ENCODE measurements at places on chromosomes 5 and 9.

DNA sequence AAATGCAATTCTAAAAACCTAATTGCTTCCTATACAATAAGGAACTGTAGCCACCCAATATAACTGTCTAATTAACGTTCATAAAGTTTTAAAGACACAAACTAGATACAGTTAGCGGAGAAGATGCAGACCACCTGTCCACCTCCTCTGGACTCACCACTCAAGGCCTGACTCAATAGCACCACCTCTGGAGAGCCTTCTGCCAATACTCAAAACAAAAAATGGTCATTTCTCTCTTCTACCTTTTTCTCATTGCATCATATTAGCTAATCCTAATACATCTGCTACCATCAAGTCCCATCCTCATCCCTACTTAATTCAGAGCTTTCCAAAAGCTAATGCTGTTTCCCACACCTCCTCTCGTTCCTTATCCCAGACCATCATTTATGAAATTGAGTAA lies 159.9 kb downstream of the MLLT3 start:
- DNase-seq = no peak

DNA sequence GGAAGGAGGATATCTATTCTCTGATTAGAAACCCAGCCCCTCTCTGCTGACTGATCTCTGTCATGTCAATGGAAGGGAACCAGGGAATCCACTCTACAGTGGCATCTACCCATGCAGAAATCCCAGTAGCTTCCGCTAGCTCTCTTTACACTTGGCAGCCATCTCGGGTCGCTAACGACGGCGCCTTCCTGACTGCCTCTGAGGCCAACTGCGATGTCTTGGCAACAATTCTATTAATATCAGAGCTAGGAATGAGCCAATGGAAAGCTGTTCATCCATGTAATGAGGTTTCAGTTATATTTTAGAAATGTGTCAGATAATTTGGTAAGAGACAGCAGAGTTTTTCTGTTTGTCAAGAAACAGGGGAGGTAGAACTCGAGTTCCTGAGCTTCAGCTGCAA lies 67.6 kb upstream of the ATP10B start:
- no peak for DNase-seq

DNA sequence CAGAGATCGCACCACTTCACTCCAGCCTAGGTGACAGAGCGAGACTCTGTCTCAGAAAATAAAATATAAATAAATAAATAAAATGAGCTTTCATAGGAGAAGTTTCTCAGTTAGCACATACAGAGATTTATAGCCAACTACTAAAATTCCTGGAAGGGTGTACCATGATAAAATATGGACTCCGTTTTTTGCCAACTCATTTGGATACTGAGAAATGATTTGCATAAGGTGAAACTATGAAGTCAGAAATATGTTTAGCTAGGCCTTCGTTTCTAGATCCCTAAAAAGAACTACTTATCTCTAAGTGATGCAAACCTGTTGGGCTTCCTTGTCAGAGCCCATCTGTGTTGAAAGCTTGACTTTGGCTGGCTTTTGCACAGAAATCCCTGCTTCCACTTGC lies 56.9 kb upstream of the SLC1A1 start:
- DNase-seq = no peak

- no peak for DNase-seq
Measured at GRCh38 chr9:18253950-18254349, 220.0 kb upstream of the ADAMTSL1 start.

DNA sequence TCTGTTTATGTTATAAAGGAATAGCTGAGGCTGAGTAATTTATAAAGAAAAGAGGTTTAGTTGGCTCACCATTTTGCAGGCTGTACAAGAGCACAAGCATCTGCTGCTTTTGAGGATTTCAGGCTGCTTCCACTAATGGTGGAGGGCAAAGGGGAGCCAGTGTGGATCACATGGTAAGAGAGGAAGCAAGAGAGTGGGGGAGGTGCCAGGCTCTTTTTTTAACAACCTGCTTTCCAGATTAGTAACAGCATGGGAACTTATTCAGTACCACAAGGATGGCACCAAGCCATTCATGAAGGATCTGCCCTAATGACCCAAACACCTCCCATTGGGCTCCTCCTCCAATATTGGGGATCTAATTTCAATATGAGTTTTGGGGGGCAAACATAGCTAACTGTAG lies 40.4 kb downstream of the CCL28 start:
- DNase-seq = no peak

- DNase-seq = no peak
Measured at GRCh38 chr9:133830310-133830709, 92.2 kb upstream of the SARDH start.

- DNase-seq = no peak
Measured at GRCh38 chr5:2143088-2143487, 260.4 kb upstream of the IRX4 start.

GRCh38 chr9:137685035-137685740 lies 66.4 kb downstream of the EHMT1 start:
- DNase-seq = no peak

- DNase-seq = no peak
Measured at GRCh38 chr9:76987594-76988200, 31.8 kb upstream of the FOXB2 start.

DNA sequence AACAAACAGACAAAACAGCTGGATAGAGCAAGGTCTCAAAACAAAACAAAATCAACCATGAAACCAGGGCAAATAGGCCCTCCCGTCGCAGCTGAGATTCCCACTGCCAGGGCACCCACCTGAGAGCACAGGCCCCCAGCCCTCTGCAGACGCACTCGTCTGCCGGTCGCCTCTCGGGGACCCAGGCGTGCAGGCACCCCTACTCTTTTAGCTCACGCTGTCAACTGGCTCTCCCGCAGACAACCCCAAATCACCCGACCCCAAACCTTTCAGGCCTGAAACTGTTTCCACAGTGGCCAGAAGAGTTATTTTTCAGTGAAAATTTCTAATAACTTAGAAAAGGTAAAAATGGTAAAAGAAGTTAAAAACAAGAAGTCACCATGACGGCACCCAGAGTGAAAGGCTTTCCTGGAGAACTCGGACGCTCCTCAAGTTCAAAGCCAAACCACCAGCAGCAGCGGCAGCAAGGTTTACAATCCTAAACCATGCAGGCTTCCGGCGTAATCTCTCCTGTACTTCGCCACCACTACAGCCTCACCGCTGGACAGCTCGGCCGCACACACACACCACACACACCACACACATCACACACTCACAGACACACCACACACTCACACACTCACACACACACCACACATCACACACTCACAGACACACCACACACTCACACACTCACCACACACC lies 1.9 kb upstream of the UBE2QL1 start:
- no peak for DNase-seq

DNA sequence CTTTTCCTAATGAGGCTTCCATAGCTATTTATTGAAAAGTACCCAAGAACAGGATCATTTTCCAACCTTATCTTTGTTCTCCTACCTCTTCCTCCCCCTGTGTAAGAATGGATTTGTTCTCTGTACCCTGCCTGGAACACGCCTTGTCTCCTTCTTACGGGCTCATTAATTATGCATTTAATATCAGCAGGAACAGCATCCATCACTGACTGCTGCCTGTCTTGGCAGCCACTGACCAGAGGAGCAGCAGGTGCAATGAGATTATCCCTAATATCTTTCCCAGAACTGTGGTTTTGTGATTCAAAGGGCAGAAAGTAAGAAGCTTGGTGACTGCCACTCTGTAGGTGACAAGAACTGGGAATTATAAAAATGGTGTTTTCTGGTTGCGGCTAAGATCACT lies 19.3 kb upstream of the INSYN2B start:
- no peak for DNase-seq

DNA sequence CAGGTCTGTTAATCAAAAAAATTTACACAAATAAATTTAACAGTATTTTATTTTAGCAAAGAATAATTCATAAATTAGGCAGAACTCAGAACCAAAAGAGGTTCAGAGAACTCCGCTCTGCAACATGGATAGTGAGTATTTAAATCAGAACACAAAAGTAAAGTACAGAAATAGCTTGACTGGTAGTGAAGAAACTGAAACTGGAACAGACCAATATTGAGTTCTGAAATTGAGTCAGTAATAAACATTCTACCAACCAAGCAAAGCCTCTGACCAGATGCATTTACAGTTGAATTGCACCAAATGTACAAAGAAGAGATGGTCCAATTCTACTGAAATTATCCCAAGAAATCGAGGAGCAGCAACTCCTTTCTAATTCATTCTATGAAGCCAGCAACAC lies 1542.8 kb downstream of the EFNA5 start:
- DNase-seq = no peak

DNA sequence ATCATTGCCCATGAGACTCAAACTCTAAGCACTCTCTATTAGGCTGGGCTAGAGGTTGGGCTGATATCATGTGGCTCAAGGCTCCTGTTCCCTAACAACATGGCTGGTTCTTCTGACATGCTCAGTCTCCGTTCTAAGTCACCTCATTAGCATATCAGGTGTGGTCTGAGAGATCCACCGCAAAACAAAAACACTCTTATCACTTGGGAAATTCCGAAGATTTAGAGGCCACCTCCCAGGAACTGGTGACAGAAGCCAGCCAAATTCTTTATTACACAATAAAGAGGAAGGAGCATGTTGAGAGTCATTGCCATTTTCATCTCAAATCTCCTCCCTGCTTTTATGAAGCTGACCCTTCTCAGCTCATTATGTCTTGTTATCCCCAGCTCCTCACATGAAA lies 107.6 kb downstream of the MSX2 start:
- no peak for DNase-seq

DNA sequence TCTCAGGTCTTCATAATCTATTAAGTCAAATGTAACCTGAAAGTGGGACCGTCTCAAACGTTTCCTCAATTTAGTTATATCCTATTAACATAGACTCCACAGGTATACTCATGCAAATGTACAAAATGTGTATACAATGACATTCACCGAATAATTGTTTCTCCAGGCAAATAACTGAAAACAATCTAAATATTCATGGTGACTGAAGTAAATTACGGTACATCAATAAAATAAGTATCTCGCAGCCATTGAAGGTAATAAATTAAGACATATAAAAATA lies 482 bp downstream of the IARS1 start:
- DNase-seq = no peak

- no peak for DNase-seq
Measured at GRCh38 chr9:114099669-114100270, 678 bp upstream of the KIF12 start.

GRCh38 chr5:149780043-149780737 lies 50.1 kb downstream of the PPARGC1B start:
- no peak for DNase-seq

DNA sequence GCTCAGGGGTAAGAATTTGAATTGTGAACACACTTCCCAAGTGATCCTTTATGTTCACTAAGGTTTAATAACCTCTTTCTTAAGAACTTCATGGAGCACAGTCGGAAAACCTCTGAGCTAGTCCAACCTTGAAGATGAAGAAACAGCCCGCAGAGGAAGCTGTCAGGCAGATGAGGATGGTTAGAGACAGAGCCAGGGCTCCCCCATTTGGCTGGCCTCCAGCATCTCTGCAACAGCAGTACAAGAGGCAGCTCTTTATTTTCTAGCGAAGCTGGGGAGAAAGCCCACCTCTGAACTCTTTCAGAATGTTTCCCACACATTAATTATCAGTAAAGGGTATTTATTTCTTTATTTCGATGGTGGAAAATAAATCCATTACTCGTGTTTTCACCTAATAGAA lies 350.8 kb downstream of the DMRT2 start:
- DNase-seq = no peak

DNA sequence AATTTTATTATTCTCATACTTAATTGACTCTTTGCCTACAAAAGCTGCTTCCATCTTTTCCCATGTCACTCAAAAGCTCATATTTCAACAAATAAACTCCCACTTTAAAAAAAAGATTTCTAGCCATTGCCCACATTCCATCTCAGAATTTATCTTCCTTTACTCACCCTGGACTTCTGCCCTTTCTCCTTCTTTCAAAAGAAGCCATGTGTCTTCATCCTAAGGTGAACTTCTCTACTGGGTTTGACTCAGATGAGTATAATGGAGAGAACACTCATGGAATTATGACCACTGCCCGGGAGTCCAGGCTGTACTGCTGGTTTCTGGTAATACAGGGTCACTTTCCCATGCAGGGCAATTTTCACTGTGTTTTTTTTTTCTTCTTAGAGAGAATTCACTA lies 548.5 kb upstream of the ZNF462 start:
- no peak for DNase-seq

DNA sequence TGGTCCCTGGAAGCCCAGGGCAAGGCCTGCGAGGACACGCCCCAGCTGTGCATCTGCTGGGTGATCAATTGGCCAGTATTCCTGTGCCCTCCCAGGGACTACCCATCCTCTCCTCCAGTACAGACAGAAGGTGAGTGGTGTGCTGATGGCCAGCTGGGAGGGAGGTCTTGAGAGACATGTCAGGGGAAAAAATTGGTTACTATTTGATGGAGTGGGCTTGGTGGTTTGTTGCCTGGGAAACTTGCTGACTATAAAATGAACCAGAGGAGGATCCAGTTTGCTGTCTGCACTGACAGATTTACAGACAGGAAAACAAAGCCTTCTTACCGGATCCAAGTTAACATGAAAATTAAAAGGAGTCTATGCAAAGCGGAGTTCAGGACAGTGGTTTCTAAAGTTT lies 40.3 kb downstream of the MAP1B start:
- DNase-seq = no peak

DNA sequence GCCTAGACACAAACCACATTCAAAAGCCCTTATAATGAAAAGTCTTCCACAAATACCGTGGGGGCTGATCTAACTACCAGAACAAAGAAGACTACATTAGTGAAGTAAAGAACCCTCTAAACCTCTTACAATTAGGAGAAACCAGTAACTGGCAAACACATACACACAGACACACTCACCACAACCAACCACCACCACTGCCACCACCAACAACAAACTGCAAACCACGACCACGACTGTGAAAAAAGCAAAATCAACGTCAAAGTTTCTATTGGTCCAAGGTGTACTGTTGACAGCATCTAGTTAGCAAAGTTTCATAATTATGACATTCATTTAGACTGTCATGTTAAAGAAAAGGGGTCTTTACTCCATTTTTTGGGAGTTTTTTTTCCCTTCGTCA lies 2.7 kb downstream of the CDO1 start:
- no peak for DNase-seq

DNA sequence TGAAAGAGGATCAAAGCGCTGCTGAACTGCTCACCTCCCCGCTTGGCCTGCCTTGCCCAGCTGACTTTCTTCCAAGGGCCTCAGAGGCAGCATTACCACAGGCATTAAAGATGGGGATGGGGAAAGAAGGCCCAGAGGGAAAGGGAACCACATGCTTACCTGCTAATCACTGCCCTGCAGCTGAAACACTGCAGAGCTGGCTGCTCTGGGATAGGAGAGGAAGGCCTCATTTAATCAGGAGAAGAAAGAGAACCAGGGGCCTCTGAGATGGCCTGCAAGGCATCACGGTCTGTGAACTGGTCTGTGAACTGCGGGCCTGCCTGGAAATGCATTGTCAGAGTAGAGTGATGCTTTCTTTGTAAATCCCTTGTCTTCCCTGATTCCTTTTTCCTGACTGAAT lies 44.8 kb downstream of the PTCD2 start:
- DNase-seq = no peak

DNA sequence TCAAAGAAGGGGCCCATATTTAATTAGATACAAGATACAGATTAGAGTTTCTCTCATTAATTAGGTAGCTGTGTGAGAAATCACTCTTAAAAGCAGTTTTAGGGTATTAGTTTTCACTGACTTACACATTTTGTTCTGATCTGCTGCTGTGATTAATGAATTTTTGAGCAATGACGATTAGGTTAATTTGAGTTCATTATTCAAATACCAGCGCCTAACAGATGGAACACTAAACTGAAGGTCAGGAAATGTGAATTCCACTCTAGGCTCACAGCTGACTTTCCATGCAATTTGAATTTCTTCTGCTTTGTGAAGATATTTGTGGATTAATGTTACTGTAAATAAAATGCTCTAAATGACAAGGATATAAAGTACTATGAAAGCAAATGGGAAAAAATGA lies 380.6 kb downstream of the ADGRV1 start:
- DNase-seq = no peak

- no peak for DNase-seq
Measured at GRCh38 chr9:111192650-111193049, 137.4 kb downstream of the OR2K2 start.

All from central memory CD8-positive, alpha-beta T cell (primary cell).